ENCODE measurements at places on chromosomes 11 and 22.

DNA sequence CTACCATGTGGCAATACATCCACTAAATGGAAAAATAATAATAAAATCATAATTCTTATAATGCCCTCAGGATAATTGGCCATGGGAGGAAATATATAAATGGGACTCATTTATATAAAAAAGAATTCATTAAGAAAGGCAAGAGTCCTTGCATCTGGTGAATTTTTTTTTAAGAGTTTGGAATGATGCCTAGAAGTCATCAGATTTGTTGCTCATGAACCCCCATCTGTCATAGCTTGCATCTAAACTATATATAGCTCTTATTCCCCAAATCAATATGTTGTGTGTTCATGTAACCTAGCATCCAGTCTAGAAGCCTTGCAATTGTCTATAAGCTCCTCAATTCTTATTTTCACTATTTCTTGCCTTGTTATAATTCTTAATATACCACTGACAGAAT is 75.9 kb downstream of the CADM1 start:
- no peak for DNase-seq

GRCh38 chr11:119375337-119376196 is 5.9 kb downstream of the USP2 start:
- no peak for DNase-seq

DNA sequence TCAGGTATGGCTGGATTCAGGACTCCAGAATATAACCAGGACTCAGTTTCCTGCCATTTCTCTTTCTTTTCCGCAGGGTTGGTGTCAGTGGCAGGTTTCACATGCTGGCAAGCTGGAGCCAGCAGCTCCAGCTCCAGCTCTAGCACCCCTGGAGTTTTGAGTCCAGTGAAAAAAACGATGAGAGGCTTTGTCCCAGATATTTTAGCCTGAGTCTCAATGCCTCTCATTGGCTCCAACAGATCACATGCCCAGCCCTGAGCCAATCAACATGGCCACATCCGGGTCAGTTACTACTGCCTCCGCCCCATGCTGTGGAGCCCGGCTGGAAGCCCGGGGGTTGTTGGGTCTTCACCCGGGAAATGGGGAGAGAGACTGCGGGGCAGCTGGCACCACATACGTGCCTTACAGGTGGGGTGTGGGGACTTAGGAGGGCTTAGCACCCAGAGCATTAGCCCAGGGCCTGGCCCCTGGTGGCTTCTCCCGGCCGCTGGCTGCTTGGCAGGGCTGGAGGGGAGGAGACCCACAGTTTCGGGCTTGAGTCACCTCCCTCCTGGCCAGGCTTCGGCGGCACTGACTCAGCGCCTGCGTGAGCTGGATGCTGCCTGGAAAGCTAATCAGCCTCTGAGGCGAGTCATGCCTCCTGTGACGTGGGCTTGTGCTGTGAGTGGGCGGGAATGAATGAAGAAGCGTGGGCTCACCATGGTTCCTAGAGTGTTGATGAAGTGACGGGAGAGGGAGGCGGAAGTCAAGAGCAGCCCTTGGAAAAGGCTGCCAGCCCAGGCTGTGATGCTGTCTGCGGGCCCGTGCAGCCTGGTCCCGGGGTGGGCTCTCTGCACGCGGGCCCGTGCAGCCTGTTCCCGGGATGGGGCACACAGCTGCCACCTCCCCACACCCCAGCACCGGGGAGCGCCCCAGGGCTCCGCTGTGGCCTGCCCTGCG is 15.3 kb upstream of the MRTFA start:
- peak; percentile 98 for DNase-seq

- no peak for DNase-seq
These were observed 119.5 kb downstream of the APOL5 start for GRCh38 chr22:35837101-35837727.

- no peak for DNase-seq
These were observed 498.3 kb downstream of the CNTN5 start for GRCh38 chr11:99519095-99519494.

DNA sequence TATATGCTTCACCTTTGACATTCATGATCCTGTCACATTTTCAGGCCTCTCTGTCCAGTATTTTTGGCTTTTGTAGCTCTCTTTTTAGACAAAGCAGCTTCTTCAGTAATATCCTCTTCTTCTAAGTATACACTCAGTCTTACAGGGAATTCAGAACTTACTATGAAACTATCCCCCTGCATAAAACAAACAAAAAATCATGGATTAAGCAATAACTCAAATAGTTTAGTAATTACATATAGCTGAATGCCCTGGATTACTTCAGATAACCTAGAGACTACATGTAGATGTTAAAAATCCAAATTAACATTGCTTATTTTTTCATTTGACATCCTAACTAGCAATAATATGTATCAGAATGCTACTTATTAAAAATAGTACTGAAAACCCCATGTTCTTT is 5.2 kb downstream of the TAF1D start:
- no peak for DNase-seq

GRCh38 chr11:60485987-60486386 is 6.6 kb upstream of the MS4A12 start:
- DNase-seq, result no peak

DNA sequence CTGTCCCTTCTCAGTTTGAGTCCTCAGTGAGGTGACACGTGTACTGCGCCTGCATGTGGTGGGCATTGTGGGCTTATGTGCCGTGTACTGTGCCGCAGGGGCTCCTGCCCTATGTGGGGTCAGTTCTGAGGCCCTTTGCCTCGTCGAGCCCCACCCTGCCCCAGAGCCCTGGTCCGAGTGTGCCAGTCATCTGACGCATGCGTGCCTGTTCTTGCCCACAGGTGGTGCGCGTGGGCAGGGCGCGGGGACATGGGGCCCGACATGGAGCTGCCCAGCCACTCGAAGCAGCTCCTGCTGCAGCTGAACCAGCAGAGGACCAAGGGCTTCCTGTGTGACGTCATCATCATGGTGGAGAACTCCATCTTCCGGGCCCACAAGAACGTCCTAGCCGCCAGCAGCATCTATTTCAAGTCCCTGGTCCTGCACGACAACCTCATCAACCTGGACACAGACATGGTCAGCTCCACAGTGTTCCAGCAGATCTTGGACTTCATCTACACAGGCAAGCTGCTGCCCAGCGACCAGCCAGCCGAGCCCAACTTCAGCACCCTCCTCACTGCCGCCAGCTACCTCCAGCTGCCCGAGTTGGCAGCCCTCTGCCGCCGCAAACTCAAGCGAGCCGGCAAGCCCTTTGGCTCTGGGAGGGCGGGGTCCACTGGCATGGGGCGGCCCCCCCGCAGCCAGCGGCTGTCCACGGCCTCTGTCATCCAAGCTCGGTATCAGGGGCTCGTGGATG is 22.3 kb upstream of the TMEM191C start:
- no peak for DNase-seq

GRCh38 chr22:27867085-27867952 is 51.7 kb downstream of the PITPNB start:
- DNase-seq, result no peak

GRCh38 chr11:88367310-88367709 is 29.8 kb upstream of the CTSC start:
- DNase-seq, result no peak

DNA sequence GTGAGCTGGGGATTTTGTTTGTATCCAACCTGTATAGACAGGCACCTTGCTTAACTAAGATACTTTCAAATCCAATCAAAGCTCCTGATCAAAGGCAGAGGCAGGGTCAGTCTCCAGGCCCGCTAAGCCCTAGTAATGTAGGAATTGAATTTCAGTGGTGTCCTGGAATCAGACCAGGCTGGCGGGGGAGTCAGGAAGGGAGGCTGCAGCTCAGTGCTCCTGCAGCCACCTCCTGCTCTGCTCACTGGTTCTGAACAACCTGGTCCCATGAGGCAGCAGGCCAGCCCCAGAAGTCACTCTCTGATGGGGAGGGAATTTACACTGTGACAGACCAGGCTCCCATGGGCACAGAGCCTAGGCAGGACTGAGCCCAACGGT is 38.5 kb upstream of the GALNT18 start:
- no peak for DNase-seq

GRCh38 chr11:129968591-129969419 is 33.8 kb downstream of the PRDM10 start:
- no peak for DNase-seq

- no peak for DNase-seq
These were observed 200.8 kb upstream of the ZC3H12C start for GRCh38 chr11:109892321-109892794.

GRCh38 chr11:12799334-12799835 is 125.2 kb downstream of the TEAD1 start:
- DNase-seq, result no peak

DNA sequence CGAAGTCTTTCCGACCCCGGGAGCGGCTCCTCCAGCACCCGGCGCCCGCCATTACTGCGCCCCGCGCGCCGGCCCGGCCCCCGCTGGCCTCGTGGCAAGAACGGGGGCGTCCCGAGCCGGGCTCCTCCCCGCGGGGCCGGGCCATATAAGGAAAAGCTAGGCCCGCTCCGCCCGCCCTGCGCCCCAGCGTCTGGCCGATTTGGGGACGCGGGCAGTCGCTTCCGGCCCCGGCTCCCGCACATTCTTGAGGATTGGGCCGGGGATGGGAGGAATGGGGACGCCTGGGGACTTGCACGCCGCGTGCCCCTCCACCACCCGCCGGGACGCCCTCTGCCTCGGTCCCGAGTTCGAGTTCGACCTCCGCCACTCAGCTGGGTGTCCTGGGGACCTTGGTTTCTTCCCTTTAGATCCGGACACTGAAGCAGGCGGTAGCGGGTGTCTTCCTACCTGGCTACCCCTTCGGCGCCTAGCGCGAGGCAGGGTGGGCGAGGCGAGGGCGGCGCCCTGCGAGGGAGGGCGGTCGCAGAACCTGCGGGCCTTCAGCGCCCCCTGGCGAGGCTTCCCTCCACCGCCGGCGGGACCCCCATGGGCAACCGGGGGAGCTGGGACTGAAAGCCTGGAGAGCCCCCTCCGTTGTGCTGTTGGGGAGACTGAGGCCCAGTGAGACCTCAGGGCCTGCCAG is 3.8 kb downstream of the SMTN start:
- DNase-seq, result no peak
